CD8-positive, alpha-beta memory T cell (primary cell): ENCODE measurements at places on chromosomes 13 and 19. TPM values are rescaled to one million over a fixed set of nuclear protein-coding genes. Genes with fewer than 3 reads are reported as not detected.

Gene SIGLEC6
- not detected for total RNA-seq

Gene LYL1
- total RNA-seq: 2.3 TPM

Gene GADD45B
- 53.7 TPM for total RNA-seq

DNA sequence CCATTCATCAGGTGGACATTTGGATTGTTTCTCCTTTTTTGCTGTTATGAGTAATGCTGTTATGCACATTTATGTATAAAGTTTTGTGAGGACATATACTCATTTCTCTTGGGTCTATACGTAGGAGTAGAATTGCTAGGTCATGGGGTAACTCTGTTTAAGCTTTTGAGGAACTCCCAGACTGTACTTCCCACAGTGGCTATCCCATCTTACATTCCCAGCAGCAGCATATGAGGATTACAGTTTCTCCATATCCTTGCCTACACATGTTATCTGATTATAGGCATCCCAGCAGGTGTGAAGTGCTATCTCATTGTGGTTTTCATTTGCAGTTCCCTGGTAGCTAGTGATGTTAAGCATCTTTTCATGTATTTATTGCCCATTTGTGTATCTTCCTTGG, 5.9 kb downstream of the ZSCAN22 start:
- peaks cover 7% of the 10 kb centered on the region for H3K36me3 ChIP-seq
- H3K4me3 ChIP-seq: no peak overlapping the region
- no peak overlapping the region for H3K27ac ChIP-seq
- H3K4me1 ChIP-seq: peaks cover 9% of the 10 kb centered on the region

DNA sequence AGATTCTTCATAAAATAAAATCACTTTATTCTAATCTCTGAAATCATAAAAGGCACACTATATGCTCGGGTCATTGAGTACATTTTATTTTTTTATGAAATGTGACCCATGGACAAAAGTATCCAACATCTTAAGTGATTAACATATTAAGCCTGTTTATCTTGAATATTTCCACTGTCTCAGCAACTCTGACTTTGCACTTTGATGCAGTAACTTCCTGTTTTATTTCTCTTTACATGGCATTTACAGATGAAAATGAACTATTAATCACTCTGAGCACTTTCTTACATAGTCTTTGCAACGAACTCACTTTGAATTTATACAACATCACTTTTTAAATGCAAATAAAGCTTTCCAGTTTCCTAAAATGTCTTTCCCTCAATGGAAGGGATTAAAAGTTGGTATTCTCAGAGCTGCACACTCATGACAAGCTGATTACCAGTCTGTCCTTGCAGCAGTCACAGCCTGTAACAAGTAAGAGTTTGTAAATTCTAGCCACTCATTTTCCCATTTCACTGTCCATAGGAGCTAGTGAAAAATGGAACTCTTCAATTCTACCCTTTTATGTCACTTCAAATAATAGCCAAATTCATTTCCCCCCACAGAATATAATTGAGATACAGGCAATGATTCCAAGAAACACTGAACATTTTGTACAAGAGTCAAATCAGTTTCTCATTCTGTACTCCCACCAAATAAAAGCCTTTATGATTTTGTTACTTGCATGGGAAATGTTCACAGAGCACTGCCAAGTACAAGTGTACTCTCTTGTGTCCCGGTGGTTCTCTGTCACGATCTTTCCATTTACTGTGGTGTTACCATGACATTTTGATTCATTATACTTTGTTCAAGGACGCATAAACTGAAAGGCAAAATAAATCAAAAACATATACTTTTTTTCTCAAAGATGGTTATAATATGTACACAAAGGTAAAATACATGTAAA, 1968.9 kb downstream of the PCDH9 start:
- no peak overlapping the region for H3K27ac ChIP-seq
- DNase-seq: no peak

DNA sequence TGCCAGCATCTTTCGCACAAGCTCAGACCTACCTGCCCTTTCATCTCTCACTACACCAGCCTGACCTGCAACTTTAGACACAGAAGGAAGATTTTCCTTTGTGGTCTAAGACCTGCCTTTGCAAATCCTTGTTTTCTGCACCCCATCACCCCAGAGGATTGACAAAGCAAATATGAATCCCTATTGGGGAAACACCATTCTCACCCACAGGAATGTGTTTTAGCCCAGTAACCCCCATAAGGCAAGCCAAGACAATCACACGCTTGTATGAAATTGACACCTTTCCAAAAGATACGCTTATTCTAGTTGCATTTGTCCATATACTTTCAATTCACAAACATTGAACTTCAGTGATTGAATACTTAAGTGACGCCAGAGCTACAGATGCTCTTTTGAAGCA, 55.7 kb downstream of the SPATA13 start:
- peaks cover 6% of the 10 kb centered on the region for H3K4me1 ChIP-seq
- no peaks in the 10 kb centered on the region for H3K36me3 ChIP-seq
- no peak overlapping the region for H3K27ac ChIP-seq
- H3K27me3 ChIP-seq: no peaks in the 10 kb centered on the region
- no peak for DNase-seq
- no peak overlapping the region for H3K4me3 ChIP-seq

GRCh38 chr19:46346821-46347571, at the start of gene PPP5C:
PPP5C (plus strand) TSS chr19:46347087; CDS start chr19:46347097, 10 bp downstream.
- peaks cover 50% of the 10 kb centered on the region for H3K4me1 ChIP-seq
- peak within 1 kb of the TSS; percentile 98 for H3K4me3 ChIP-seq
- peak within 1 kb of the TSS; percentile 82 for H3K27ac ChIP-seq
- no peaks in the 10 kb centered on the region for H3K27me3 ChIP-seq
- DNase-seq: peak; percentile 84

DNA sequence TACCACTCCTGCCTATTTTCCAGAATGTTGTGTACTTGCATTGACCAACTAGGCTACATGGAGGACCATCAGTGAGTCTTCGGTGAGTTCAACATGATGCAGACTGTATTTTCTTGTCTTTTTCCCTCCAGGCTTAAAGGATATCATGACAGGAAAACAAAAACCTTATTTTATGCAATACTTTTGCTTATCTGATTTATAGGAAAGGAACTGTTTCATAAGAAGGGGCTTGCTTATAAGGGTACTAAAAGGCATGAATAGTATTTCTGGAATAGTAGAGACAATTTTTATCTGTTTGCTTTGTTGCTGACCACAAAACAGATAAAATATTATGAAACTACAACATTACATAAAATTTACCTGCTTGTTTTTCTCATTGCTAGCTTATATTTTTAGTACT, 374.7 kb downstream of the KLF5 start:
- no peaks in the 10 kb centered on the region for H3K4me1 ChIP-seq
- H3K27me3 ChIP-seq: no peaks in the 10 kb centered on the region
- no peak overlapping the region for H3K27ac ChIP-seq
- no peak overlapping the region for H3K4me3 ChIP-seq

DNA sequence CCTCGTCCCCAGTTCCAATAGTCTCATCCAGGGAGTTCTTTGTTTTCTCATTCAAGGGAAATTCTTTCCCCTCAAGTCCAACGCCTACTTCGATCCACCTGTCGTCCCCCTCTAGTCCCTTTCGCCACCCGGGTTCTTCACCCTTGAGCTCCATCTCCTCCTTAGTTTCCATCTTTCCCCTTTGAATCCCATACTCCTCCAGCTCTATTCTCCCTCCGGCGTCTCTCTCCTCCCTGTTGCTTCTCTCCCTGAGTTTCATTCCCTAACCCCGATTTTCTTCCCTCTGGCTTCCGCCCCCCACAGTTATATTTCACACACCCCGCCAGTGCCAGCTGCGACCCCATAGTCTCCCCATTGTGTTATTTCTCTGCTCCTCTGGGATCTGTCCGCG, 628 bp upstream of the SLC17A7 start:
- no peak for DNase-seq
- peaks cover 19% of the 10 kb centered on the region for H3K4me1 ChIP-seq
- H3K27me3 ChIP-seq: peaks cover 50% of the 10 kb centered on the region
- no peak overlapping the region for H3K27ac ChIP-seq
- no peaks in the 10 kb centered on the region for H3K36me3 ChIP-seq
- H3K4me3 ChIP-seq: no peak overlapping the region
